ENCODE measurements at places on chromosomes 4 and X.
A peak's percentile ranks its signal among the peaks of the same experiment; 100 is the strongest.

DNA sequence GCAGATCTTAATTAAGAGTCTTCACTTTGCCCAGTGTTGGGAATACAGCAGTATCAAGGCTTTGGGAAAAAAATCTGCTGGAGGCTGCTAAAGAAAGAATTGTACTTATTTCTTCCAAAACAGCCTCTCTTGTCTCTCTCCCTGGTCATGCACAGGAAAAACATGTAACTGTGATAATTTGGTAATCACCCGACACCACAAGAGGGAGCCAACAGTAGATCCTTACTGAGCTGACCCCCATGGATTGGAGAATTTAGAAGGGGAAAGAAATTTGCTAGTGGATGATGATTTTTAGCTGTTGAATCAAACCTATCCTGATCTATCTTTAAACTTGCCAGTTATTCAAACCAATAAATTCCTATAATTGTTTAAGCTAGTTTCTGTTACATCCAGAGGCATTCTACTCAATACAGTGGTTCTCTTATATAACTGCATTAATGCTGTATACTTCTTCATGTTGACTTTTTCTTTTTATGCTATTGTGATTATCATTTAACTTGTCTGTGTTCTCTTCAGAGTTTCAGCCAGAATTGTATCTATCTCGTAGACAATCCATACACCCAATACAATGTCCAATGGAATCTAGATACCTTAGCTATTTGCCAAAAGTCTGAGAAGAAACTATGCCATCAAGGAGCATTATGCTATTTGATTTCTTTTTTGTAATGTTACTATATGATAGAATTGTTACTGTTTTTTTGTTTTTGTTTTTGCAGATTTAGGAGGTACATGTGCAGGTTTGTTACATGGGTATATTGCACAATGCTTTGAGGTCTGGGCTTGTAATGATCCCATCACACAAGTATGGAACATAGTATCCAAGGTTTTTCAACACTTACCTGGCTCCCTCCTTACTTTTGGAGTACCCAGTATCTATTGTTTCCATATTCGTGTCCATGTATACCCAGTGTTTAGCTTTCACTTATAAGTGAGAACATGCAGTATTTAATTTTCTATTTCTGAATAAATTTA lies 31.3 kb upstream of the ARHGEF38 start:
- DNase-seq = no peak

DNA sequence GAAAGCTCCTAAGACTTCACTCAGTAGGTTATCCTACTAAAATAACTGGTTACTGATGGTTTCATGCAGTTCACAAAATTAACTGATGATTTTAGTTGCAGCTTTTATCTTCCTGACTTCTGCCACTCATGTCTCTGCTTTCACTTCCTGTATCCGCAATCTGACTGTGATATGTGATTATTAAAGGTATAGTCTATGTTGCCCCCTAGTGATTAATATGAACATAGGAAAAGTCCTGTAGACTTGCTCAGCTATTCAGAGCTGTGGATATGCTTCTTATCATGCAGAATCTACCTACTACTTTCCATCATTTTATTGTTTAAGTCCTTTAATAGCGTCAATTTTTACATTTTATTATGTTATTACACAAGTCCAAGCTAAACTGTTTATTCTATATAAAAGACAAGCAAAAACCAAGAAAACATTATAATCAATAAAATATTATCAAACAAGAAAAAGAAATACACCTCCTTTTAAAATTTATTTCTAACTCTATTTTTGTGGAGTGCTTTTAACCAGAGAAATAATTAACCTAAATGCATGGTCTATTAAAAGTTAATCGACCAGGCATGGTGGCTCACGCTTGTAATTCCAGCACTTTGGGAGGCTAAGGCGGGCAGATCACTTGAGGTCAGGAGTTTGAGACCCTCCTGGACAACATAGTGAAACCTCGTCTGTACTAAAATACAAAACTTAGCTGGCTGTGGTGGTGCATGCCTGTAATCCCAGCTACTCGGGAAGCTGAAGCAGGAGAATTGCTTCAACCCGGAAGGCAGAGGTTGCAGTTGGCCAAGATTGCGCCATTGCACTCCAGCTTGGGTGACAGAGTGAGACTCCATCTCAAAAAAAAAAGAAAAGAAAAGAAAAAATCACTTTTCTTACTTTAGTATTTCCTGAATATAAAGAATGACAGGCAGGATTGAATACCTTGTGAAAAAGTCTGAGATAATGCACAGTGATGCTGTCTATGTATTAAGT lies 40.4 kb upstream of the TLR2 start:
- DNase-seq = no peak

DNA sequence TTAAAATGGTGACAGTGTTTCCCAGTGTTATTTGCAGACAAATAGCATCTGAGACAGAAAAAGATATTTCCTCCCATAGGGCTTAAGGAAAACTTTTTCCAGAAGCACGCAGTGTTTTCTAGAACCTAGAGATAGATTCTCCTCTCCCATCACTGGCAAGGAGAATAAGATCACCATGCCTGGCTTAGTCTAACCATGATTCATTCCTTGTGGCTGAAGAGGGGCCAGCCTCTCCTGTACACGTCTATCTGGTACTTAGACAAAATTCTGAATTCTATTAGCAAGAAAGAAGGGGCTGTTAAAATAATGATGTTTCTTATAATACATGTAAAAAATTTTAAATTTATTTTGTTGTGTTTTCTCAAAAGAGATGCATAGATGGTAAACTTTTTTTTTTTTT lies 296.1 kb upstream of the LDB2 start:
- DNase-seq = no peak

DNA sequence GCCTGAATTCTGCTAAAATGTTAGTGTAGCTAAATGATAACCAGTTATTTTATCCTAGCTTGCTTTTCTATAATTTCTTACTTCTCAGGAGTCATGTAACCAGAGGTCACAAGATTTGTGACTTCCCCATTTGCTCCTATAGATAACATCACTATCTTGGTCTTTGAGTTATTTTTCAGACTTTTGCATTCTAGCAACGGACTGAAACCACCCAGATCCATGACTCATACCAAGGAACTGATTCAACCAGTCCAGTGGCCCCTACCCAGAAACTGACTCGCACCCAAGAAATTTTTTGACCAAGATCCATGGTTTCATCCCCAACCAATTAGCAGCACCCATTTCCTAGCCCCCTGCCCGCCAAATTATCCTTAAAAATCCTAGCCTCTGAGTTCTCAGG lies 50.0 kb downstream of the IQCM start:
- DNase-seq = no peak

GRCh38 chr4:105145903-105146275 lies 787 bp upstream of the TET2 start:
- DNase-seq = peak; percentile 43

DNA sequence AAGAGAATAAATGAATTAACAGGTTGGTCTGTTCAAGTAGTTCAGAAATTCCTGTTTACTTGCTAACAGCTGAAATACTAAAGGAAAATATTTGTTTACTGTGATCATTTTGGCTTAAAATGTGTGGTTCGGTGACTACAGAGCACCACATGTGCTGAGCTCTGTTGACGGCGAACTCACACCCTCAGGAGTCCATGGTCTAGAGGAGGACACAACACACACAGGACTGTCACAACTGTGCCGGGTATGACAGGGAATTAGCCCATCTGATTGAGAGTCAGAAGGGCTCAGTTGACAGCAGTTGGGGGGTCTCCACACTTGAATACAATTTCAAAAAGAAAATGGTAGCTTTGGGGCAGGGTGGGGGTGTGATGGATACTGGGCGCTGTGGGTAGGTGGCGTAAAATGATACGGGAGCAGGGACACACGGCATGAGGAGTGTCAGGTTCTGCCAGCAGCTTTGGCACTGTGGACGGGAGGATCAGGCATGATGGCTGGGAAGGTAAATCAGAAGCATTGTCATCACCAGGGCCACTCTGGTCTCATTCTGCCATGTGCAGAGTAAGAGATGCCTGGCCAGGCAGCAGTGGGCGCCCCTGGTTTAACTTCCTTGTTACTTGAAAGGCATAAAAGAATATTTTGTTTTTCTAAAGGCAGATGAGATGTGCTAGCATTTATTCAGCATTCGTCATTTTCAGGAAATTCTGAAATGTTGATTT lies 33.3 kb downstream of the CLDN22 start:
- DNase-seq = no peak

GRCh38 chr4:158738866-158739265 lies 15.7 kb upstream of the PPID start:
- DNase-seq = no peak

DNA sequence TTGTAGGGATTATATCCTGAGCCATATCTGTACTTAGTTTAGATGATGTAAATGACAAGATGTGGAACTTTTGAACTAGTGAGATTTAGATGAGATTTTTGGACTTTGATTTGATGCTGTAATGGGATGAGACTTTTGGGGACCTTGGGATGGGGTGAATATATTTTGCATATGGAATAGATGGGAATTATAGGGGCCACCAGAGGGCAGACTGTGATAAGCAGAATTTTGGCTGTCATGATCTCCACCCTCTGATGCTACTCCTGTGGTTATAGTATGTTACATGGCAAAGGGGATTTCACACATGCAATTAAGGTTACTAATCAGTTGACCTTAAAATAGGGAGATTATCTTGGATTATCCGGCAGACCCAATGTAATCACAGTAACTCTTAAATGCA lies 214.0 kb upstream of the NHS start:
- DNase-seq = no peak

GRCh38 chrX:49040376-49040955 lies 2.7 kb downstream of the TFE3 start:
- DNase-seq = no peak

GRCh38 chrX:52870046-52870445 lies 2.2 kb upstream of the XAGE3 start:
- DNase-seq = no peak

- DNase-seq = no peak
Measured at GRCh38 chrX:40037367-40037766, 60.4 kb downstream of the BCOR start.

GRCh38 chr4:83010111-83010521 lies 507 bp downstream of the LIN54 start:
- no peak for DNase-seq

GRCh38 chrX:10578527-10578926 lies 41.9 kb downstream of the MID1 start:
- no peak for DNase-seq

DNA sequence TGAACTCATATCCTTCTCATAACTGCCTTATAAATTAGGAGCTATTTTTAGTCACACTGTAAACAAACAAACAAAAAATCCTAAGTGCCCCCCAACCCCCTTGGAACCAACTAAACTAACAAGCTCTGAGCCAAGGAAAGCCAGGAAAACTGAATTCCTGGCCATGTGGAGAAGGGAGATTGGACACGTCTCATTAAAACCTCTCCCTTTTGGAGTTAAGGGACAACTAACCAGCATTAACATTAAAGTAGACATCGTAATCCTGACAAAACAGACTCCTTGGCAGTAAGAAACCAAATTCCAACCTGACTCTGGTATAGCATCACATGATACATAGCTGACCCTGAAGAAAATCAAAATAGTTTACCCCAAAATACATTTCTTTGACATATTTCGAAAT lies 937.1 kb upstream of the GRIA3 start:
- no peak for DNase-seq

DNA sequence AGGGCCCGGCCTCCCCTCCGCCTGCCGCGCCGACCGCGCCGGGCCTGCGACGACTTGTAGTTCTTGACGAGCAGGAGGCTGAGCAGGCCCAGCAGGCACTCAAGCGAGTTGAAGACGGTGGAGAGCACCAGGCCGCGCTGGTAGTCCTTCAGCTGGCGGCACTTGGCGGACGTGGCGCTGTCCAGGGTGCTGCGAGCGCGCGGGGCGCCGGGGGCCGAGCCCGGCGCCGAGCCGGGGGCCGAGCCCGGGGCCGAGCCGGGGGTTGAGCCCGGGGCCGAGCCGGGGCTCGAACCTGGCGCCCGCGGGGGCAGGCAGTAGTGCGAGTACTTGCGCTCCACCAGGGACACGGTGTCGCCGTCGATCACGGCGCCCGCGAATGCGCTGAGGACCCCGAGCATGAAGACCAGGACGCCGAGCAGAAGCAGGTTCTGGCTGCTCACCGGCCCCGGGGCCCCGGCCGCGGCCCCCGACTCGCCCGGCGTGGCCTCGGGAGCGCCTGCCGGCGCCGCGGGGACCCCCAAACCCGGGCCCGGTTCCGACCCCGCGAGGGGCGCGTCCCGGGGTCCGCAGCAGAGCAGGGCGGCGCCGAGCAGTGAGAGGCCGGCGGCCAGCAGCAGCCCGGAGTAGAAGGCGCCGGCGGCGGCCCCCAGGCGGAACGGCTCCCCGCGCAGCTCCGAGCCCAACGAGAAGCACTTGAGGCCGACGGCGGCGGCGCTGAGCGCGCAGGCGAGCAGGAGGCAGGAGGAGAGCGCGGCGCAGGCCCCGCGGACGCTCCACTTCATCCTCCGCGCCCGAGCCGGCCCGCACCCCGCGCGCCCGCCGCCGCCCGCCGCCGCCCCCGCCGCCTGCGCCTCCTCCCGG lies 584 bp downstream of the TMEM271 start:
- no peak for DNase-seq

GRCh38 chrX:40816906-40817305 lies 81.6 kb upstream of the MED14 start:
- DNase-seq = no peak
